GF-D8 (cell line): ENCODE measurements at places on chromosomes 12 and 14.

DNA sequence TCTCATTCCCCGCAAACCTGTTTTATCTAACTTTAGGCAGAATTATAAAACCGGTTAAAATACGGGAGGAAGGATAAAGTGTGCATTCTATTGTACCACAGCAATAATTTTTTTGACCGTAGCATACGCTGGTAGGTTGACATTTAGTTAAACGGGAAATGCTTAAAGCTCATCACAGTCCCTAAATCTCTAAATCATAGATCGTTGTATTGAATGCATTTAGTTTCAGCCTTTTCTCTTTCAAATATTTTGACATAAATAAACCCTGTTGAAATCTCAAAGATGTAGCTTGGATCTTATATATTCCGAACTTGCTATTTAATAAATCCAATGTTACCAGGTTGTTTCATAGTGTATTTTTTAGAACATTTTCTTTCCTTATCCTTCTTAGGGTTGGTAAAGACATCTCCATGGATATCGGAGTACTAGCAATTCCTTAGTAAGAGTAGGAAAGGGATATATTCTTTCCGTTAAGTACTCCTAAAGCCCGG, 798 bp downstream of the CLEC2B start:
- no peak for DNase-seq

DNA sequence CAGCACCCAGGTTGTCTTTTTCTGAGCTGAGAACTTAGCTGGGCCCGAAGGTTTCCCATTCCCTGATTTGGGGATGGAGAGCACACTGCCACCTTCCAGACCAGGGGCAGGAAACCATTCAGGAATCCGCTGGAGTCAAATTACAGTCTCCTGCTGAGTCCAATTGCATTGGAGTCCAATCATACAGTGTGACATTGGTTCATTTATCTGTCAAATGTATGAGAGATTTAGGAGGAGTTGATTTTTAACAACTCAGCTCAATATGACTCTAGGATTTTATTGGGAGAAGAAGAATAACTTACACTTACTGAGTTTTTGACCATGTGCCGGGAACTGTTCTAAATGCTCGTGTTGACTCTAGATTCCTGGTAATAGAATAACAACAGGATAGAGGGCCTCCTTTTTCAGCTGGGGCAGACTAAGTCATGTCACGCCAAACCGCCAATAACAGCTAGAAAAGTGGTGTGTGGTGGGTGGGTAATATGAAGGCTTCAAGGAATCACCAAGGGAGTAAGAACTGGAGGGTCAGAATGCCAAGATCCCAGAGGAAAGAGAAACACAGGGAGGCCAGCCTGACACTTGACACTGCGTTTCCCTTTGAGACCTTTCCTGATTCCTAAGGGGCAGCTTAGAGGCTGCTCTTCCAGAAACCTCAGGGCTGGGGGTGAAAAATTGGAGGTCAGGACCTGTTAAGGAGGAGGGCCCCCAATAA, 11.5 kb downstream of the SYNDIG1L start:
- no peak for DNase-seq

GRCh38 chr12:110780448-110780847, 37.8 kb upstream of the PPP1CC start:
- no peak for DNase-seq

DNA sequence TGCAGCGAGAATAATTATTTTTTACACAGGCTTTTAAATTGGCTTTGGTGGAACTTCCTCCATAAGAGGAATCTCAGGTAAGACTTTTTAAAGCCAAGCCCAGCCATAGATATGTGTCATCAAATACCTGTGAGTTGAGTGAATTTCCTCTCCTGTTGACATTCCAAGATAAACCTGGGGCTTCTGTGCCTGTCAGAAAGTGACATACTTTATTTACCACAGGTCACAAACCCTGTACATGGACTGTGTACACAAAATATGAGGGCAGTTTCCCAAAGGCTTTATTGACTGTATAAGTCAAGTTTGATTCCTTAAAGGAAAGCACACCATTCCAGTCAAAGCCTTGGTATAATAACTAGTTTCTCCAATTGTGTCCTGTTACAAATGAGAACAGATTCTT, 25.9 kb upstream of the SRSF5 start:
- DNase-seq, result no peak

- DNase-seq, result no peak
Measured at GRCh38 chr14:95465358-95465757, 51.1 kb downstream of the SYNE3 start.

DNA sequence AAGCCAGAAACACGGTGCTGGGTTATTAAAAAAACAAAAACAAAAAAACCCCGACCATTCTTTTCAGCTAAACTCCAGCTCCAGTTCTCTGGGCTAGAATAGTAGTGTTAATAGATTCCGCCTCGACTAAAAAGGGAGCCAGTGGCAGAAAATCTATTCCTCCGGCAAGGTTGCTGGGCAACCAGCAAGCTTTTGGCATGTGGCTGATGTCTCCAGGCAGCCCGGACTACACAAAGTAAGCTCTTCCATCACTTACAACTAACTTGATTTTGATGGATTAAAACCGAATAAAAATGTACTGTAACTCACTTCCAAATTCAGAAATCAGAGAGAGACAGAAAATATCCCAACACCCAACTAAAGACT, 126.4 kb upstream of the FOXN3 start:
- DNase-seq, result no peak

- DNase-seq, result no peak
Measured at GRCh38 chr12:6364044-6364374, 11.4 kb downstream of the SCNN1A start.

- DNase-seq, result no peak
Measured at GRCh38 chr14:37048666-37049071, 123.7 kb downstream of the SLC25A21 start.

DNA sequence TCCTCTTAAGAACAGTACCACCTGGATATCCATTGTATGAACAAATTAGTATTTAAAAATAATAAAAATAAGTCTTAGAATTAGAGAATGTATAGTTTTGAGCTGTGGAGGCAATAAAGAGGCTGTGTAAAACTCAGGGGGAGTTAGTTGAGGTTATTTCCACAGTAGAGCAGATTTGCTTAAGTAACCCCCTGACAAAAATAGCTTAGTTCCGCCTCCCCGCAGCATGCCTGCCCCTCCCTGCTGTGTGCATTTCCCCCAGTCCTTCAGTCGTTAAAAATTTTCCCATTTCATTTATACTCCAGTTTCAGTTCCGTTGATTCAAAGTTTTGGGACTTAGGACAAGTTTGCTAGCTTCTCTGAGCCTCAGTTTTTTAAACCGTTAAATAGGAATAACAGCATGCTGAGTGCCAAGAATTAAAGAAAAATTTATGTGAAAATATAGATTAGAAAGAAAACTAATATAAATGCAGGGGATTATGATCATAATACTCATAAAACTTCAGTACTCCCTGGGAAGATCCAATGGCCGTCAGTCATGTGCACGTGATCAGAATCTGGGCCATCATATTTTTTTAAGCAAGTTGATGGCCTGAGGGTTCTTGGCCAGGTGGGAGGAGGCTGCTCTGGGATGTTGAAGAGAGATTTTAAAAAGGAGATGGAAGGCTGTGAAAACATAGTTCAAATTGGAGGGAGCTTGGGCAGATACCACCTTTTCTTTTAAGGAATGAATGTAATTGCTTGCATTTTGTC, 14.5 kb upstream of the SLC38A2 start:
- DNase-seq, result peak; percentile 39
